ENCODE measurements at places on chromosomes 12 and 14.

DNA sequence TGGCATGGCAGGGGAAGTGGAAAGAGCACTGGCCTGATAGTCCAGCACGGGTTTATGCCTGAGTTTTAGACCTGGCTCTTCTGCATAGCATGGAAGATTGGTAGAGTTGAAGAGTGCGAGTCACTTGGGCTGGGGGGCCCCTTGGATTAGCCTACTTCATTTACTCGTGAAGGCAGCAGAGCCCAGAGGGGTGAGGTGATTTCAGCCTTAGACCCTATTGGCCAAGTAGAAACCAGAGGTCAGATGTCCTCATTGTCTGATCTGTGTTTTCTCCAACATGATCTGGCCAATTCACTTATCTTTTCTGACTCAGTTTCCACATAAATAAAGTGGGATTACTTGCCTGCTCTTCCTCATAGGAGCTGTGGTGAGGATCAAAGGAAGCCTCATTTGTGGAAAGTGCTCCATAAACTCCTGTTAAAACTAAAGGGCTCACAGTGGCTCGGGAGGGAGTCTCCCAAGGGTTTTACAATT is 1.9 kb downstream of the PLEKHG3 start:
- no peak for DNase-seq

DNA sequence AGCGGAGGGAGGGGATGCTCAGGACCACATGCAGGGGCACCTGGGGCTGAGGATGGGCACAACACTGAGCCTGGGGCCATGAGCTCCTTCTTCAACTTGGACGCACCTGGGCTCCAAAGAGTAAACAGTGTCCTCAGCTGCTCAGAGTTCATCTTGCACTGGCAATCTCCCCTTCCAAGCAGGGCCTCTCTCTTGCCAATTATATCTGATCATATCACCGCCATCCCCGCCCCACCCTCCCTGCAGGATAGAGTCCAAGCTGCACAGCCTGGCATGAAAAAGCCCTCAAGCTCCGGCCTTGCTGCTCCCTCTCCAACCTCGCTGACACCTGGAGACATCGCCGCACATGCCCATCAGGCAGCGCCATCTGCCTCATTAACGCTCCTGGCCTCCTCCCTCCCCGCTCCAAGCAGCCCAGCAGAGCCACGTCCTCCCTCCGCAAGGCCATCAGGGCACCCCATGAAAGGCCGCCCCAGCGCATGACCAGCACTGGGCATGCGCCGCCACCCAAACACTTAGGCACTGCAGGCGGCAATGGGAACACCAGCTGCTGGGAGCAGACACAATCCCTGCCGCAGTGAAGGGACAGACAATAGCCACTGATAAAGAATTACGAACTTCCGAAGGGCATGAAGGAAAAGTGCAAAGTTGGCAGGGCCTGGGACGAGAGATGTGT is 88.8 kb downstream of the CHGA start:
- no peak for DNase-seq

DNA sequence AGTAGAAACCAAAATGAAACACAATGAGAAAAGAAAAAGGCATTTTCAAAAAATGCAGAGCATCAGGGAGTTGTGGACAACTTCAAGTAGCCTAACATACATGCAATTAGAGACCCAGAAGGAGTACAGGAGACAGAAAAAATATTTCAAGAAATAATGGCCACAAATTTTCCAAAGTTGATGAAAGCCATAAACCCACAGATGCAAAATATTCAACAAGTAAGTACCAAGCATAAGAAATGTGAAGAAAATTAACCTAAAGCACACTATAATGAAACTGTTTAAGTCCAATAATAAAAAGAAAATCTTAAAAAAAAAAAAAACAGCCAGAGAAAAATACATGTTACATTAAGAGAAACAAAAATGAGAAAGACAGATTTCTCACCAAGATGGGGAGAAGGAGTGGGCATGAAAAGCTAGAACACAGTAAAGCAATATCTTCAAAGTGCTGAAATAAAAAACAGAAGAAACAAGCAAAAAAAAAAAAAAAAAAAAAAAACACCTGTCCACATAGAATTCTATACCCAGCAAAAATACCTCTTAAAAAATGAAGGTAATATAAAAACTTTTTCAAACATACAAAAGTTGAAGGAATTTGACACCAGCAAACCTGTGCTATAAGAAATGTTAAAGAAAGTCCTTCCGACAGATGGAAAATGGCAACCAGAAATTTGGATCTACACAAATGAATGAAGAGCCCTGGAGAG is 77.1 kb downstream of the PRKAB1 start:
- DNase-seq, result no peak

GRCh38 chr14:22391908-22392565 is 197.0 kb downstream of the DAD1 start:
- DNase-seq, result no peak
